ENCODE measurements at places on chromosomes 11 and 22.

- DNase-seq = peak; percentile 66
Observed at GRCh38 chr11:129750343-129751292, 65.0 kb upstream of the TMEM45B start.

DNA sequence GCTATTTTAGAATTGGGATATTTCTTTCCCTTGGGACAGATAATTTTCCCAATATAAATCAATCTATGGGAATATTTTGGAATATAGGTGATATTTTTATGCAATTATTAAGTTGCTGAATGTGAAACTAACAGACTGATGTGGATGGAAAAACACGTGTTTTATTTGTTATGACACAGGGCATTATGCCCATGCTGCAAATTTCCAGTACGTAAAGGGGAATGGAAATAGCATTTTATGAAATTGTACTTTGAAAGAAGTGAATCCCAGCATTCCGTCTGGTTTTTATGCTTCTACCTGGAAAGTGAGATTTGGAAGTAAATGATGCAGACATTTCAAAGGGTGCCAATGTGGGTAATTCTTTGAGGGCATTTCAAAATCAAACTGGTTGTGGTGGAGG, 142.7 kb downstream of the PARVA start:
- no peak for DNase-seq

DNA sequence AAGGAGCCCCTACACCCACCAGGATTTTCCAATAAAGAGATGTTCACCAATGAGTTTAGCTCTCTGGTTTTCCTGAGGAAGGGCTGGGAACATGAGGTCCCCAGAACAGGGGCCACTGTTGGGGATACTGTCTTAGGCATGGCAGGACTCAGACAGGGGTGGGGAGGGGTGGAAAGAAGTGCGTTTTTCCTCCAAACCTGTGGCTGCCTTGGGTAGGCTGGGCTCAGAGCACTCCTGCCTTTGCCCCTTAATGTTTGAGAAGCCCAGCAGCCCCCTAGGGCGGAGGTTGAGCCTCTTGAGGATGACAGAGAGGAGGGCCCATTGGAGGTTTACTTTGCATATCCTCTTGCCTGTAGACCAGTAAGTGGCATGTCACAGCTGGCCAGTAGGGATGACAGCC, 10.6 kb downstream of the MTFP1 start:
- no peak for DNase-seq

DNA sequence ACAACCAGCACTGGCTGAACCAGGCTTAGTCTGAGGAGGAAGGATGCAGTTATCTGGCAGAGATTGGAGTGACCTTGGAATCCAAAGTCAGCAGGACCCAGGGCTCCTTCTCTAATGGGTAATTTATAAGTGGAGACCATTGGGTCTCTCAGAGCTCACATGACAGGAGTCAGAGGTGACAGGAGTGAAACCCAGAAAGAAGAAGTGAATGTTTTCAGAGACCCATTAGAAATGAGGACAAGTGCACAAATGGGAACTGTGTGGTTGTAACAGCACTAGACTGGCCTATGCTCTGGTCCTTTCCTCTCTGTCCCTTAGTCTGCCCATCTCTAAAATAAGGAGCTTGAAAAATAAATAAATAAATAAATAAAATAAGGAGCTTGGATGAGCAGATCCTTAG, 107.4 kb downstream of the SERGEF start:
- no peak for DNase-seq

DNA sequence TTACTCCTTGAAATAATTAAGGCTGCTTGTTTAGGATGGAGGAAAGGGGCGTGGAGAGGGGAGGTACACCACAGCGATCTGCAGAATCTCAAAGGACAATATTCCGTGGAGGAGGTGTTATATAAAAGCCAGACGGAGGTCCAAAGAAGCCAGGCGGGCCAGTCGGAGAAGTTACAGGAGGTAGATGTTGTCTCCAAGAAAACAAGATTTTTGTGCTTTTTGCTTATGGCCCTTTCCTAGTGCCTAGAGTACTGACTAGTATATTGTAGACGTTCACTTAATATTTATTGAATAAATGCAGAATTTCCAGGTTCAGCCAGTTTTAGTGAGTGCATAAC, 761 bp downstream of the ZDHHC13 start:
- peak; percentile 46 for DNase-seq

DNA sequence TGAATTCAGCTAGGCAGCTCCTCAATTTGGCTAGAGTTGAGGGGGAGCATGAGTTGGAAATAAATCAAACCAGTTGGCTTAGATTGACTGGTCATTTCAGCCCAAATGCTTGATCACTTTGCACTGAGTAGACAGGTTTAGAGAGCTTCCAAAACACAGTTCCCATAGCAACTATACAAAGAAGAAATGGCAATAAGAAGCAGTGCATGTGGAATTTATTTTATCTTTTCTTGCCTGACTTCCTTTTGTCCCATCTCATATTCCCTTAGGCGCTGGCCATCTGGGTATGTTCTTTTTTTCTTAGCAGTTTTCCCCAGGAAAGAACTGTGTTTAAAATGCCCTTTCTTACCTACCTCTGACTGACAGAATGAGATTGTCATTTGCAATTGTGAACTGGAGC, 38.7 kb upstream of the C11orf87 start:
- no peak for DNase-seq

DNA sequence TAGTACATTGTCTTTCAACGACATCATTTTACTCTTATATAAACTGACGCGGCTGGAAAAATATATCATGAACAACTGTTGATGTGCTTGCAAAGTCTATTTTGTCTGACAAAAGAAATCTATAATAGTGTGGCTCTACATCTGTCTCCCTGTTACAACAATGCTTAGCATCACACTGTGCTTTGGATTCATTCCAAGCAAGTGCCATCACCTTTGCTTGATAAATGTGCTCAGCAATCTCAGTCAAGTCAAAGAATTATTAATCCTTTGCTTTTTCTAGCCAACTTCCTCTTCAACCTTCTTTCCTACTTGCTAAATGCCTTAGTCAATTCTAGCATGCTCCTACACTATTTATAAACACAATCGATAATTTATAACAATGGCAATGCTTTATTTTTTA, 140.5 kb downstream of the FCHSD2 start:
- DNase-seq = no peak

GRCh38 chr11:78379039-78379670, 38.5 kb downstream of the GAB2 start:
- DNase-seq = peak; percentile 39

DNA sequence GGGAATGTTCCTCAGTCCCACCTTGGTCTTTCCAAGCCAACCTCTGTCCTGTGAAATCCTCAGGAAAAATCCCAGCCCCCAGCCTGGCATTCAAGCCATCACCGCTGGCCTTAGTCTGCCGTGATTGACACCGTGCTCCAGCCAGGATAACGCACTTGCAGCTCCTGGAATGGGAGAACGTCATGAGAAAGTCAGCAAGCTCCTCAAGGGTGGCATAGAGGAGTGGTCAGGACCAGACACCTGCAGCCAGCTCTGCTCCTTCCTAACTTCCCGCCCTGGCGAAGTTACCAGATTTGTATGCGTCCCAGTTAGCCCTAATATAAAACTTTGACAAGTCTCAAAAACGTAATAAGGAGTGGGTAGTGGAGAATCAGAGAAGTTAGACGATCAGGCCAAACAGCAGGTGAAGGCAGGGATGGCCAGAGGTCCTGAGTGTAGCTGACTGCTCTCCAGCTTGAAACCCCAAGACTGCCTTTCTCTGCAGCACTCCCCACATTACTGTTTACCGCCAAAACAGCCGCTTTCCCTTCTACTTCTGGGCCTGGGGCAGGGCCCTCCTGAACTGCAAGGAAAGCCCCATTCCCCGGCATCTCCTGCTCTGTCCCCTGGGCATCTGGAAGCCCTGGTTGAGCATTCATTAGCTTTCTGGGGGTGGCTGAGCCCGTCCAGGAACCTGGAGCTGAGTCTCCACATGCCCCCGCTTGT, 1.3 kb upstream of the DKK3 start:
- no peak for DNase-seq

DNA sequence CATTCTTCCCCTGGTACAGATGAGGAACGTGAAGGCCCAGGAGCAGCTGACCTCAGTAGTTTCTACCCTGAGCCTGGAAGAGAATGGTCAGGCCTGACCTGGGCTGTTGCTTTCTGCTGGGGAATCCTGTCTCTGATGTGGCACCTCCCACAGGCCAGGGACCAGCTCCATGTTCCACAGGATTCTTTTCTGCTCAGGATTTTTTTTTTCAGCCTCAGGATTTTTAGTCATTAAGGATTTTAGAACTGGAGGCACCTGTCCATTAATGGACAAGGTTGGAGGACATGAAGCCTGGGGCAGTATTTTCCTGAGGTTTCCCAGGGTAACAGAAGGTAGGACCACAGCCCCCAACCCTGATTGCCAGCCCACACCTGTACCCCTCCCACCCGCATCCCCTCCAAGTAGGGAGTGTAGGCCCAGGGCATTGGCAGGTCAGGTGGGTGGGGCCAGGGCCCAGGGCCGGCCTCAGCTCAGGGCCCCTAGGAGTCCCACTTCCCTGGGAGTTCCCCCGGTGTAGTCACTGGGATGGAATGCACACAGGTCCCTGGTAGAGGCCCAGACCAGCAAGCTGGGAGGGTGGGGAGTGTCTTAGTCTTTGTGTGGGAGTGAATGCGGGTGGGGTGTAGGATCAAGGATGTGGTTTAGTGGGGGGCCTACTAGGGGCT, 16.1 kb downstream of the BIK start:
- peak; percentile 82 for DNase-seq

GRCh38 chr11:73387594-73388264, 11.5 kb downstream of the RELT start:
- no peak for DNase-seq

GRCh38 chr22:44664149-44664548, 37.9 kb upstream of the PRR5 start:
- peak; percentile 68 for DNase-seq

GRCh38 chr22:34847072-34847471, 218.9 kb upstream of the ISX start:
- peak; percentile 62 for DNase-seq

- no peak for DNase-seq
Observed at GRCh38 chr11:46267930-46268329, 9.5 kb upstream of the CREB3L1 start.

DNA sequence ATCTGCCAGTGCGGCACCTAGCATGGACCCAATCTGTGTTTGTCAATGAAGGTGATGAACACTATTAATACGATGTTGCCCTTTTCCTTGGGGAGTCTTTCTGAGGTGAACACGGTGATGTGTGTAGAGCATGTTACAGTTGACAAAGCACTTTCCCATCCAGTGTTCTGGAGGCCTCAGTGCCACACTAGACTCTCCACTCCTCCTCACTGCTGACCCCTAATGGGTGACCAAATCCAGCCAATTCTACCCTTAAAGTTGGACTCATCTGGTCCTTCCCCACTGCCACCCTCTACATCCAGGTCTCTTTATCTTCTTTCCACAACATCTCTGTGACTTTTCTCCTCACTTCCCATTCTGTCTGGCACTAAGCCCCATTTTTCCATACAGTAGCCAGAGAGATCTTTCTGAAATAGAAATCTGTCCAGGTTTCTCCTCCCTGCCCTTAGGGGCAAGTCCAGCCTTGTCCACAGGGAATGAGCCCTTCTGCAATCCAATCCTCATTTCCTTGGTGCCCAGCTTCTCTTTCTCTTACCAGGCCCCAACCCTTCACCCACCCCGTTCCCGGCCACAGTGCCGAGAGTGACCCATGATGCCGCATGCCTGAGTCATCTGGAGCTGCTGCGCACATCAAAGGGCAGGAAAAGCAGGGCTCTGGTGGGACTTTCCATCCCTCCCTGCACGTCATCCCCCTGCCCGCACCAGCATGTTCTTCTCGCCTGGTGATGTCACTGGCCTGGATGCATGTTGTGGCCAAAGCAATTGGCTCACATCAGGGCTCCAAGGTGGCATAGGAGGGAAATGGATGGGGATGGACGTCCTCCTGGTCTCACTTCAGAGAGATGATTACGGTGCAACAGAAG, 64.2 kb downstream of the RASSF10 start:
- peak; percentile 77 for DNase-seq

DNA sequence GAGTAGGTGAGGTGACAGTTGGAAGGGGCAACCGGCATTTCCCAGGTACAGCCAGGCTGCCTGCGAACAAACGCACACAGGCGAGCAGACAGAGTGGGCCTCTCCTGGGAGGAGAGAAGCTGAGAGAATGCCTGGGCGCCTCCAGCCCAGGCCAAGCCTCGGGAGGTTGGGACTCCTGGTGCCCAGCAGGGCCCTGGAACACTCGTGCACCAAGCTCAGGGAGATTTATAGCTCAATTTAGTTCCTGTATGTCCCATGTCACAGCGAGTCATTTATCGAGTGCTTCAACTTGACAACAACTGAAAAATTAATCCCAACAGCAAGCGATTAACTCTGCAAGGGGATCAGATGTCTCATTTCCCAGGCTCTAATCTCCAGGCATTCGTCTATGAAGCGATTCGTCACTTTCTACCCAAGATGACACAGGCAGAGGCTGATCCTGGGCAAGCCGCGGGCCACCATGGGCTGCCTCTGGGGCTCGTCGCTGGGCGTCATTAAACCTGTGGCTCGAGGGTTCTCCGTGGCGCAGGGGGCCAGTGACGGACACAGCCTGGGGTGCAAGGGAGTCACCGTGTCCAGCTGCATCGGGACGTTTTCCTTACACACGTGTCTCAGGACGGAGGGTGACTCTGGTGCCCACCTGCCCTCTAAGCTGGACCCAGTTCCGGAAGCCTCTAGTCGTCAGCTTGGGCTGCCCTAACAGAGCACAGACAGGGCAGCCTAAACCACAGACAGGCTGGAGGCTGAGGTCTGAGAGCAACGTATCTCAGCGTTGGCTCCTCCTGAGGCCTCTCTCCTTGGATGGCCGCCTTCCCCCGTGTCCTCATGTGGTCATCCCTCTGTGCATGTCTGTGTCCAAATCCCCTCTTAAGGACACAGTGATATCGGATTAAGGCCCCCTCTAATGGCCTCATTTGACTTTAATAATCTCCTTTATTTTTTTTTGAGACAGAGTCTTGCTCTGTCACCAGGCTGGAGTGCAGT, 154.1 kb downstream of the CTTN start:
- DNase-seq = no peak

DNA sequence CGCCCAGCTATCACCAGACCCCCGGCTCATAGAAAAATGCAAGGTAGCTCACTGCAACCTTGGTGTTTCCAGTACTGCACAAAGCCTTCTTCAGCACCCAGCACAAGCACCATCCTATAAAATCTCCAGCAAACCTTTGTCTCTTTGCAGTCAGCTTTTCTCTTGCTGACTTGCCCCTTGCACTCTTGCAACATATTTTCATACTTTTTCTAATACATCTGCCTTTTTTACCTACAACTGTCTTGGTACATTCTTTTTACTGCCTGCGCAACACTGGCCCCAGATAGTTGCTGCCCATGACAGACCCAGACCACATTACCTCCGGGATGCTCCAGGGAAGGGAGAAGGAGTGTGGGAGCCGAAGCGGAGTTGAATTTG, 142.4 kb downstream of the MPPED1 start:
- DNase-seq = no peak

DNA sequence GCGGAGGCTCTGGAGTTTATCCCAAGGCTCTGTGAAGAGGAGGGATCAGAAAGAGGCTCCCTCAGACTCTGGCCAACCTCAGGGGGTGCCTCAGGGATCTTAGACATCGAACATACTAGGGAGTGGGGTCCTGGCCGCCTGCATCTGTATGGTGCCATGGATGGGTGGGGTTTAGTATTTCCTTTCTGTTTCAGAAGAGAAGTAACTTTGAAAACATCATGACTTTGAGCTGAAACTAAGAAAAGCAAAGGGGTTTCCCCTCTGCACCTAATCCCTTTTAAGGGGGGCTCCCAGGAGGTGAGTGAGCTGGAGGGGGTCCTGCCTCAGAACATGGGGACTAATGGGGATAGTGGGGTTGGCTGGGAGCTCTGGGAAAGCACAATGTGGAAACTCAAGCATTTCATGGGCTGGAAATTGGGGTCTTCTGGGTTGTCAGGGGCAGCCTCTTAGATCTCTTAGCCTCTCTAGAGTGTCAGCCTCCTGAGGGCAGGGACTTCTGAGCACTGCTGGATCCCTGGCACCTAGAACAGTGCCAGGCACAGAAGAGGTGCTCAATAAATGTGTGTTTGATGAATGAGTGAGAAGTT, 11.8 kb upstream of the SSTR3 start:
- no peak for DNase-seq

All from EH (cell line).